ENCODE measurements at places on chromosomes 1 and 21.

DNA sequence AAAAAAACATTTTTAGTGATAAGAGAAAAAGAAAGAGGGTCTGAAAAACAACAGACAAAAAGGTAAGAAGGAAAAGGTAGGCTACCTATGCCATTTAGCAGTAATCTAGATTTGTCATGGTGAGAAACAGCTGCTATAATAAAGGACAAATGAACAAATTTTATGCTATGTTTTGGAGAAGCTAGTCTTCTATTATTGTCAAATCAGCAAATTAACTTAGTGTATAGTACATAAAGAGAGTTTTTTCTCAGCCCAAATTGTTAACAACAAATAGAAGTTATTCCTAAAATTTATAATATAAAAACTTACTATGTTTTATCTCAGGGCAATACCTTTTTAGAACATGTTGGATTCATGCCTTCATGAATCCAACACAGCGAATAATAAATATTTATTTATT, 88.7 kb downstream of the KIFAP3 start:
- no peak for DNase-seq

GRCh38 chr1:153498746-153499145, 37.0 kb downstream of the S100A6 start:
- no peak for DNase-seq

DNA sequence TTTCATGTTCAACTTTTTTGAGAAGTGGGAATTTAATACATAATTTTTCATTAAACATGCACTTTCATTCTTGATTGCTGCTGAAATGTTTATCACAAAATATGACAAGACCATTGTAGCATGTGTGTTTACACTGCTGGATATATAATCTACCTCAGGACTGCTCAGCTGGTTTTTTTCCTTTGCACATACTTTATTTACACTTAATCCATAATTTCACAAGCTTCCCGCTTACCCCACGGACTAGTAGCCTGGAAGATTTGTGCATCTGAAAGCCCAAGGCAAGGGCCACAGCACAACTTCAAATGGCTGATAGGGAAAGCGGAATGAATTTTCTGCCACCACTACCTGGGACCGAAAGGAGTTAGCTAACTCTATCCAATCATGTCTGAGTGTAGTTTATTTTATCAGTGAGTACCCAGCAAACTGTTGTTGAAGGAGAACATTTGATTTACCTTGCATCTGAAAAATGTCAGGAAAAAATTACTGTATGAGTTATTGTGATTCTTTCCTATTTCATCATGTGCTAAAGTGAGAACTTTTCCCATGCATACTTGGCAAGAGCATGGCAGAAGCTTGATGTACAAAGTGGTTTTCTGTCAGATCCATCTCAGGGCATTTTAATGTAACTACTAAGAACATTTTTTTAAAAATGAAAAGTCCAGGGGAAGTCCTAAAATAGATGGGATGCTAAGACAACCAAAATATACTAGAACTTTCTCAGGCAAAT, 558.2 kb upstream of the USP24 start:
- DNase-seq: no peak

GRCh38 chr1:153800516-153800915, 25.3 kb downstream of the SLC27A3 start:
- DNase-seq: no peak

- DNase-seq: no peak
Measured at GRCh38 chr1:31970873-31971272, 32.7 kb upstream of the PTP4A2 start.

Measured in D341Med (cell line).